ENCODE measurements at places on chromosomes 4 and X.
A peak's percentile ranks its signal among the peaks of the same experiment; 100 is the strongest.

DNA sequence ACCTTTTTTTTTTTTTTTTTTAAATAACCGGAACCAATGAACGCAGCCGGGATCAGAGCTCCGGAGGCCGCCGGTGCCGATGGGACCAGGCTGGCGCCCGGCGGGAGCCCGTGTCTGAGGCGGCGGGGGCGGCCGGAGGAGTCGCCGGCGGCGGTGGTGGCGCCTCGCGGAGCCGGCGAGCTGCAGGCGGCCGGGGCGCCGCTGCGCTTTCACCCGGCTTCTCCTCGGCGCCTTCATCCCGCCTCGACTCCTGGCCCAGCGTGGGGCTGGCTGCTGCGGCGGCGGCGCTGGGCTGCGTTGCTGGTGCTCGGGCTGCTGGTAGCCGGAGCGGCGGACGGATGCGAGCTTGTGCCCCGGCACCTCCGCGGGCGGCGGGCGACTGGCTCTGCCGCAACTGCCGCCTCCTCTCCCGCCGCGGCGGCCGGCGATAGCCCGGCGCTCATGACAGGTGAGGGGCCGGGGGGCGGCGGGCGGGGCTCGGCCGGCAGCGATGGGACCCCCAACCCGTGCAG is 337 bp downstream of the STIM2 start:
- no peak for DNase-seq

GRCh38 chr4:77044461-77045150 is 31.2 kb downstream of the CCNI start:
- DNase-seq = peak; percentile 20

- no peak for DNase-seq
Observed at GRCh38 chrX:24253469-24253868, 60.4 kb downstream of the SUPT20HL2 start.

DNA sequence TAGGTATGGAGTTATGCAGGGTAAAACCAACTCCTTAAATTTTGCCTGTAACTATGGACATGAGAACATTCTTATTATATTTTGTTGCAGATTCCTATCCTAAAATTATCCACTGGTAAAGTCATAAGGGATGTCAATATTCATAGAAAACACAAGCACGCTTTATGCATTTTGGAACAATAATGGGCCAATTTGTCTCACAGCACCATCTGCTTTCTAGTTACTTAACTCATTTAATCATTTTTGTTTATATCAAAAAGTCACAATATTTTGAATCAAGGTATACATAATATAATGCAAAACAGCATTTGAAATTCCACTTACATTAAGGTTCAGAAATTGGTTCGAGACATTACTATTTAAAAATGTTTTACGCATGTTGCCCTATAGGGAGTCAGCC is 203.0 kb downstream of the GABRG1 start:
- no peak for DNase-seq

- no peak for DNase-seq
Observed at GRCh38 chr4:71430609-71431008, 91.8 kb downstream of the SLC4A4 start.

GRCh38 chrX:6021316-6022091 is 207.2 kb downstream of the NLGN4X start:
- peak; percentile 34 for DNase-seq

GRCh38 chr4:177964061-177964460 is 521.8 kb upstream of the AGA start:
- DNase-seq = no peak

GRCh38 chr4:141021397-141022110 is 111.7 kb downstream of the RNF150 start:
- DNase-seq = peak; percentile 67

GRCh38 chr4:24890561-24891126 is 22.2 kb downstream of the CCDC149 start:
- no peak for DNase-seq

DNA sequence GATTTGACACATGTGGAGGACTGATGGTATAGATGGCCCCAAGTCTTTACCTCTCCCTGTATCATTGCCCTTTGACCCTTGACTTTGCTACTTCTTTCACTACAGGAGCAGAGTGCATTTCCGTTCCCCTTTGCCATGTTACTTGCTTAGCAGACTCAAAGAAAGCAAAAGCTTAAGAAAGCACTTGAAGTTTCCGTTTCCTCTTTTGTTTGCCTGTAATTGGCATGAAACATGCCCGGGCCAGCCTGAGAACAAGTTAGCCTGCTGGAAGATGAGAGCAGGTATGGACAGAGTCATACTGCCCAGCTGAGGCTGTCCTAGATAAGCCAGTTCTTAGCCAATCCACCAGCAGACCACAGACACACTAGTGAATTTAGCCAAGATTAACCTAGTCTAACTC is 206.0 kb downstream of the BCOR start:
- DNase-seq = no peak

- DNase-seq = no peak
Observed at GRCh38 chr4:28792917-28793597, 1927.1 kb upstream of the PCDH7 start.

DNA sequence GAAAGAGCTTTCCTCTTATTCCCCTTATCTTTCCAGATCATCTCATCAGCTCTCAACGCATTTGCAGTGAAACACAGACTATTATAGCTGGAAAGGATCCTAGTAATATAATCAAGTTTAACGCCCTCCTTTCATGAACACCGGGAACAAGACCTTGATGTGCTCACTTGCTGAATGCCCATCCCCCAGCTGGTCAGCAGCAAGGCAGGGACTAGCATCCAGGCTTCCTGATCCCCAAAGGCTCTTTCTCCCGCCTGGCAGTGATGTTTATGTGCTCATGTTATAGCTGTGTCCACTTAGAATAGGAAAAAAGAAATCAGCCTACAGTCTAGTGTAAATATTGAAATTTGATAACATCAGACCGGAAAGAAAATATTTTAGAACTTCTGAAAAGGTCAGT is 24.6 kb downstream of the GPC4 start:
- no peak for DNase-seq
